ENCODE measurements at places on chromosomes 13 and 19. TPM values are rescaled to one million over a fixed set of nuclear protein-coding genes. Genes with fewer than 3 reads are reported as not detected.

FUT3 gene
- not detected for total RNA-seq

NCCRP1 gene
- total RNA-seq = not detected

CLDND2 gene
- 0.34 TPM for total RNA-seq

NLRP5 gene
- not detected for total RNA-seq

NDUFB7 gene
- 62.5 TPM for total RNA-seq

ZNF610 gene
- 0.30 TPM for total RNA-seq

DNA sequence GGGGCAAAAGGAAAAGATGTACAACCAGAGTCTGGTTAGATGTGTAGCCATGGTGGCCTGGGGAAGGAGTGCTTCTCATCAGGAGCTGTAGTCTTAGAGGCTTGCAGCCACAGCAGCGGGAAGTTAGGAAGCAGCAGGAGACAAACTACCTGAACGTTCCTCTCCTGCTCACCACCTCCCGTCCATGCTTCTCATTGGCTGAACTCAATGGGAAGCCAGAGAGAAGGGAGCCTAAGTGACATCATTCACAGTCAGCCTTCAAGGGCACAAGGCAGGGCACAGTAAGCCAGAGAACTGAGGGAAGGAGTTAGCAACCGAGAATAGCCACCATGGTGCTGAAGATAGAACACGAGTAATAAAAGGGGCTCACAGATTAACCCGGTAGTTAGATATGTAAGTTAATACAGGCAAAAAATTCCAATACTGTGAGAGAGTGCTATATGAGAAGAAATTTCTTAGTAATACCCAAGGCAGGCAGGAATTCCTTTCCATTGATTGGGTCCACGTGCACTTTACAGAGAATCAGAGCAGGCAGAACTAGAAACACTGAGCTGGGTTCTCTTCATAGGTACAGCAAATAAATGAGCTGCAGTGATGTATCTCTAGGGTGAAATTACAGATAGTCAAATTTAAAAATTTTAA lies 391.5 kb upstream of the DACH1 start:
- DNase-seq = no peak

- no peak for DNase-seq
Measured at GRCh38 chr19:47861630-47862029, 2.6 kb downstream of the TPRX2 start.

DNA sequence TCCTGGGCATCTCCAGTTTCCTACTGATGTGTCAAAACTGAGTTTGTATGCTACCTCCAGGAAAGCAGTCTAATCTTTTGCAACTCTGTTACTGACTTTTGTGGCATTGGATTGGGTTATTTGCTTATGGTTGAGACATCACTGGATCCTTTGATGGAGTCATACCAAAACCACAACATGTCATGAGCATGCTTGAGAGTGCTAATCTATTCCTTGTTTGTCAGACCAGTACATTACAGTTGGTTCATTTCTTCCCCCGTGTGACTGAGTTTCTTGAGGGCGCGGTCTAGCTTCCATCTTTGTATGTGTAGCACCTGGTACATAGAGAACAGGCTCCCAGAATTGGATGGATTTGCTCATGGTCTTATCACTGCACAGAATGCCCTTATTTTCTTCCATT lies 43.2 kb downstream of the SUGT1 start:
- DNase-seq = no peak

GRCh38 chr19:7738023-7738422 lies 6.1 kb upstream of the CLEC4G start:
- no peak for DNase-seq

DNA sequence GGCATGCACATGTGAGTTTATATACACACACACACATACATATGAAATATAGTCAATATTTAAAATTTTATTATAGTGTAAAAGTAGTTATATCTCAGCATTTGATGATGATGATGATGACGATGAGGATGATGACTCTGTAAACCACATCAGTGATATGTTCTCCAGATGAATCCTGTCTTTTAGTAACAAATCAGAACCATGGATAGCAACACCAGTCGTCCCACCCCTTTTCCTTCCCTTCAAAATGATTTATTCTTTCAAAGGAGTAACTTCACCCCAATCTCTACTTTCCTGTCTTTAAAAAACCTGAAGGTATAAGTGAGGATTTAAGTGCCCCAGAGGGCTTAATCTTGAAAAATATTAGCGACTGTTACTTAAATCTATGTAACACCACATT lies 74.1 kb downstream of the DCLK1 start:
- DNase-seq = no peak

DNA sequence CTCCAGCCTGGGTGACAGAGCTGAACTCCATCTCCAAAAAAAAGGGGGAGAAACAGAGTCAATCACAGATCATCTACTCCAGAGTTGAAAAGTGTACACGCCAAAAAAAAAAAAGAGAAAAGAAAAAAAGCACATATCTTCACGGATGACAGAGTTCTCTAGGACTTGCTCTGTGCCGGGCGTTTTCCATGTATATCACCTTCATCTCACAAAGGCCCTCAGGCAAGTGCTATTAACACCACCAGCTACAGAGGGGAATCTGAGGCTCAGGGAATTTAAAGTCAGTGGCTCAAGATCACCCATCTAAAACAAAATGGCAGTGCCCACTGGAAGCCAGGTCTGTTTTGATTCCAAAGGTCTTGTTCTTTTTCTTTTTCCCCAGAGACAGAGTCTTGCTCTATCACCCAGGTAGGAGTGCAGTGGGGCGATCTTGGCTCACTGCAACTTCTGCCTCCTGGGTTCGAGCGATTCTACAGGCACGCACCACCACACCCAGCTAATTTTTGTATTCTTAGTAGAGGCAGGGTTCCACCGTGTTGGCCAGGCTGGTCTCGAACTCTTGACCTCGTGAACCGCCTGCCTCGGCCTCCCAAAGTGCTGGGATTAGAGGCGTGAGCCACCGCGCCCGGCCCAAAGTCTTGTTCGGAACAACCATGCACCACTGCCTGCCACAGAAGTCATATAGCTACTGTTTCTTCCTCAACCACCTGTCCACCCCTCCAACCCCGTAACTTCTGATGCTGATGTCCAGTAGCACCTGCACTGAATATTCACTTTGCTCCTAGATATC lies 42.2 kb downstream of the SAE1 start:
- DNase-seq = no peak

DNA sequence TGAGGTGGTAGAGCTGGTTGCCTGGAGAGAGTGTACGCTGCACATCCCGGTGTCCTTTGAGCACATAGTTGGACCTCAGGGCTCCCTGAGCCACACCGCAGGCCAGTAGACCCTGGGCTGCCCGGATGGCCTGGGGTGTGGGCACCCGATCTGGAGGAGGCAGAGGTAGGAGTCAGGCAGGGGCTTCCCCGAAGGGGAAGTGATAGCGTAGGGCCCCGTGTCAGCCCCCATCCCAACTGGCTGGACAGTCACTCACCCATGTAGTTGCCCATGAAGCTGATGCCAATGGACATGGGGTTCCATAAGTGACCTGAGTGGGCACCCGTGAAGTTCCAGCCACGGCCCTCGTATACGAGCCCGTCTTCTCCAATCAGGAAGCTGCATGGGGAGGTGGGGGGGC lies 3.6 kb downstream of the PGLYRP1 start:
- DNase-seq = no peak

- DNase-seq = no peak
Measured at GRCh38 chr13:98970330-98970729, 7.5 kb downstream of the DOCK9 start.

DNA sequence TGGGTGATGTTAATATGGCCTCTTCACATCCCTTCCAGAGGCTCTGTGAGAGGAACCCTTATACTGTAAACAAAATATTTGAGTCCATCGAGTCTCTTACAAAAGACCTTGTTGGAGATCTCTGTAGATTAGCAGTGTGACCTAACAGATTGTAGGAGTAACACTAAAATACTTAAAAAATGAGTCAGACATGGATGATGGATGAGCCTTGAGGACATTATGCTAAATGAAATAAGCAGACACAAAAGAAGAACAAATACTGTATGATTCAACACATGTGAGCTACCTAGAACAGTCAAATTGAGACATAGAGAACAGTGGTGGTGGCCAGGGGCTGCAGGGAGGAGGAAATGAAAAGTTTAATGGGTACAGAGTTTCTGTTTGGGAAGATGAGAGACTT lies 152.2 kb upstream of the UBL3 start:
- no peak for DNase-seq

- no peak for DNase-seq
Measured at GRCh38 chr13:65595916-65596315, 1634.2 kb downstream of the PCDH9 start.

- no peak for DNase-seq
Measured at GRCh38 chr13:34352958-34353357, 535.0 kb downstream of the RFC3 start.

- DNase-seq = no peak
Measured at GRCh38 chr13:92954746-92955145, 271.9 kb upstream of the GPC6 start.

- no peak for DNase-seq
Measured at GRCh38 chr13:41813426-41813825, 147.5 kb downstream of the VWA8 start.

DNA sequence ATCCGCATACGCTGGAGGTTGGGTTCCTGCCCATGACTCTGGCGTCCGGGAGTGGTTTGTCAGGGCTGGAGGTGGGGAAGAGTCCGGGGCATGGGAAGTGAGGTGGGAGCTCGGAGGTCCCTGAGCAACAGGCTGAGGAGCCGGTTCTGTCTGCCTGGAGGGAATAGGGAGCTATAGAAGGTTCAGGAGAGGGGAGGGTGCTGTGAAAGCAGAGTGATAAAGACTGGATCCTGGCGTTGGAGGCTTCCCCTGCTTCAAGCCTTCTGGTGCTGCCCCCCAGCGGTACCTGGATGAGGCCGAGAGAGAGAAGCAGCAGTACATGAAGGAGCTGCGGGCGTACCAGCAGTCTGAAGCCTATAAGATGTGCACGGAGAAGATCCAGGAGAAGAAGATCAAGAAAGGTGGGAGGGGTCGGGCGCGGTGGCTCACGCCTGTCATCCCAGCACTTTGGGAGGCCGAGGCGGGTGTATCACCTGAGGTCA lies 2.6 kb downstream of the HMG20B start:
- no peak for DNase-seq

GRCh38 chr19:904545-904944 lies 8.5 kb downstream of the R3HDM4 start:
- no peak for DNase-seq

- no peak for DNase-seq
Measured at GRCh38 chr19:42919757-42920079, 2.0 kb upstream of the PSG6 start.

GRCh38 chr19:42254089-42254849 lies 659 bp downstream of the ERF start:
- peak; percentile 63 for DNase-seq

GRCh38 chr13:51804295-51805172 lies 571 bp upstream of the DHRS12 start:
- no peak for DNase-seq

DNA sequence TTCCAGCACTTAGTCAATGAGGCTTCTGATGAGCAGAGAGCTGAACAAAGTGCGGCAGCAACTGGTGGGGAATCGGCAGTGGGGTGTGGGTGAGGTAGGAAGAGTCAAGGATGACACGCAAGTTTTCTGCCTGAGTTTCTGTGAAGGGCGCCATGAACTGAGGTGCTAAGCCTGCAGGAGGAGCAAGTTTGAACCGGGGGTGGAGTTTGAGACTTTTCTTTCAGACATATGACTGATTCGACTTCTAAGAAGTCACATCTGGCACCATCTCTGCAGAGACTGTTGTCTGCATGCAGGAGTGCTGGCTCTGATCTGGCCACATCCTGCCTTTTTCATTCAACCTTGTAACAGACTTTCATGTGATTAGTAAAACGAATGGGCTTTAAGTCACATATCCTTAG lies 14.8 kb upstream of the GPI start:
- DNase-seq = peak; percentile 48

Data from T-helper 17 cell (primary cell).